ENCODE measurements at places on chromosomes 3 and 15.

- DNase-seq, result no peak
Measured at GRCh38 chr15:62307551-62307950, 142.5 kb upstream of the C2CD4B start.

GRCh38 chr15:42939841-42940240, 19.3 kb upstream of the TTBK2 start:
- DNase-seq, result no peak

GRCh38 chr15:49182128-49182527, 12.1 kb downstream of the GALK2 start:
- no peak for DNase-seq

GRCh38 chr3:126157083-126157768, 23.2 kb downstream of the ALDH1L1 start:
- DNase-seq, result no peak

GRCh38 chr3:195263925-195264600, 6.9 kb downstream of the XXYLT1 start:
- no peak for DNase-seq

GRCh38 chr15:63843901-63844317, 10.2 kb upstream of the HERC1 start:
- DNase-seq, result no peak

GRCh38 chr15:68295014-68295805, 17.7 kb downstream of the FEM1B start:
- no peak for DNase-seq

GRCh38 chr3:151121016-151121415, 35.6 kb downstream of the MED12L start:
- no peak for DNase-seq

DNA sequence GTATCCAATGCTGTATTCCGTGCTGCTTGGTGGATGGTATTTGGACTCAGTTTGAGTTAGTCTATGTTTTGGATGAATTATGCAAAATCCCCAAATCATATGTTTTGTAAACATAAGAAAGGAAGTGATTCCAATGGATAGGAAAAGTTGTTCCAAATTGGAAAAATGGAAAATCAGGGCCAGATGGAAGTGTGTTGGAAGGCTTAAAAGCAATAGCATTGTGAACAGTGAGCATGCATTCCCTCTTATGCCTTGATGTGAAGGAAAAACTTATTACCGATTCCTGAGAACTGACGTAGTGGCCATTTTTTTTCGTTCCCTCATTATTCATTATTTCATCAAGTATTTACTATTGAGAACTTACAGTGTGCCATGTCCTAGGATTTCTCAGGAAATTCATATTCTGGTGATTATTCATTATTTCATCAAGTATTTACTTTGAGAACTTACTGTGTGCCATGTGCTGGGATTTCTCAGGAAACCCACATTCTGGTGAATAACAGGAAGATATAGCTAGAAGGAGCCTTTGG, 144.1 kb upstream of the TPRG1 start:
- no peak for DNase-seq

DNA sequence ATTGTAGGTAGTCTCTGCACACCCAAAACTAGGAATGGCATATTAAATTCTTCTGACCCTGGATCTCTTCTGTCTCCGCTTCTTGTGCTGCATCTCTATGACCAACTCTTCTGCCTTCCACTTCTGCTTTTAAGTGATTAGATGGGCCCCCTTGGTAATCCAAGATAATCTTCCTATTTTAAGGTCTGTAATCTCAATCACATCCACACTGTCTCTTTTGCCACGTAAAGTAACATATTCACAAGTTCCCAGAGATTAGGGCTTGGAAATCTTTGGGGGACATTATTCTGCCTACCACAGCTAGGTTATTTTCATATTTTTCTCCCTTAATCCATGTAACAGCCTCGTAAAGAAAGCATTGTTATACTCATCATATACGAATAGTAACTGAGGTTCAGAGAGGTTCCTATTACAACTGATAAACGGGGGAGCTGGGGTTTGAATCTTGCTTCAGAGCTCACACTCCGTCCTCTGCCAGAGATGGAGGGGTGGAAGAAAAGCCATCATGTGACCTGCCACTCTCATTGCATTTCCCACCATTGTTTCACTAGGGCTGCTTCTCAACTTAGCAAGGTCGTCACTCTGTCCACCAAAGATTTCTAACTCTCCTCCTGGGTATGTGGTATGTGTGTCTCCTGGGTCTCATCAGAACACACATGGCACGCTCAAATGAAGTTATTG, 6.6 kb upstream of the CD47 start:
- DNase-seq, result no peak

GRCh38 chr15:57792724-57793449, 86.4 kb downstream of the POLR2M start:
- DNase-seq, result no peak

DNA sequence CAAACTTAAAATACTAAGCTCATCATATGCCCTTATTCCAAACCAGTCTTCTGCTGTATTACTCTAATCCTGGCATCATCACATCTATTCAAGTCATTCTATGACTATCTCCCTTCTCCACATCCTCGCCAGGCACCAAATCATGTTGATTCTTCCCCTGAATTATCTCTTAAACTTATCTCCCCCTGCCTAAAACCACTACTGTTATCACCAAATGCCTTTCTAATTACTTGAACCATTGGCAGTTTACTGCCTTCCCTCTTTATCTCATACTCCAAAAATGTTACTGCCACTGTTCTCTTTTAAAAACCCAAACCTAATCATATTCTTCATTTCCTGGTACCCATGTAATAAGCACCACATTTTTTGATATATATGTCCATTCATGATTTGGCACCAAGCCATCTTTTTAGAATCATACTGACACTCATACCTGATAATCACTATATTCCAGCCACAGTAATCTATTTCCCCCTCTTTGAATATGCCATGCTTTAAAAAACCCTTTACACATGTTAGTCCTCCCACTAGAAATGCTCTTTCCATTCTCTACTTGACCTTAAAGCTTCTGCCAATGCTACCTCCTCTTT, 126.8 kb downstream of the PEAK1 start:
- no peak for DNase-seq

DNA sequence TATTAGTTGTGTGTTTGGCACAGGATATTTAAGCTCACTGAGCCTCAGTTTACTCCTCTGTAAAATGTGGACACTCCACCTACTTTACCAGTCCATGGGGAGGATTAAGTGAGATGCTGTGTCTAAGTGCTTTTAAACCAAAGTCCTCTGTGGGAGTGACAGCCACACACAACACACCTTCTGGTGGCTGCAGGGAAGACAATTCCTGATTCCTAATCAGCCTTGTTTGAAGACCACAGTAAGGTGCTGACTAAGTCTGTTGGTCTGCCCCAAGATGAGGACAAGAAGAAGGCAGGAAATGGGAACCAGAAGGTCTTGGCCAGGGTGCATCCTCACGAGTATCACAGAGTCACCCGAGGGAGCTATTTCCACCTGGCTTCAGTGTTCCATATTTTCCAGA, 52.3 kb downstream of the EPHB1 start:
- no peak for DNase-seq

DNA sequence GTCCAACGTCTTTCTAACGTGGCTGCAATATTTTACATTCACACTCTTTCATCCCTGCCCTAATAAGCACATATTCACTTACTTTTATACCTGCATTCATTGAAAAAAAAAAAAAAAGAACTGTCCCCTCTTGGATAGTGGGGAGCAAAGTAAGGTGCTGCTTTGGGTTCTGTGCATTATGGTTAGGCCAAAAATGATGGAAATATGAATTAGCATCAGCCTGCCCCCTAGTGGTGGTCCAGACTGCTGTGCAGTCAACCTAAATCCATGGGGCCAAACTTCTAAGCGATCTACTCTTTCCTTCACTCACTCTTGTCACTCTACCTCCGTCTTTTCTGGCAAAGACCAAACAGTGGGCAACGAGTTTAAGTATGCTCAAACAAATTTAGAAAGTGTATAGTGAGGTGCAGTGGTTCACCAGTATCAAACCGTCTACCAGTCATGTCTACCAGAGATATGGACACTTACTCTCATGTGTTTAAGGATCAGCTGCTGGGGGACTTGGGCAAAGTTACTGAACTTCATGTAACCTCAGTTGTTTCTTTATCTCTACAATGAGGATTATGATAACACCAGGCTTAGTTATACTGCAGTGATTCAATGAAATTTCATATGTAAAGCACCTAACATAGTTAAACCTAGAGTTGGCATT, 61.5 kb upstream of the GRM7 start:
- peak; percentile 31 for DNase-seq

DNA sequence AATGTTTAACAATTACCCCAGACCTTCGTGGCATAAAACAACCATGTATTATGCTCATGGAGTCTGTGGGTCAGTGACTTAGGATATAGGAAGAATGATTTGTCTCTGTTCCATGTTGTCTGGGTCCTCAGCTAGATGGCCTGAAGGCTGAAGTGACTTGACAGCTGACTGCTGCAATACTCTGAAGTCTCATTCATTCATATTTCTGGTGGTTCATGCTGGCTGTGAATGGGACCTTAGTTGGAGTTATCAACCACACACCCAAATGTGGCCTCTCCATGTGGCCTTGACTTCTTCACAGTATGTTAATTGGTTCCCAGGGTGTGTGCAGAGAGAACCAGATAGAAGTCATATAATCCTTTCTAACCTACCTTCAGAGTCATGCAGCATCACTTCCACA, 145.1 kb upstream of the BFSP2 start:
- DNase-seq, result no peak

DNA sequence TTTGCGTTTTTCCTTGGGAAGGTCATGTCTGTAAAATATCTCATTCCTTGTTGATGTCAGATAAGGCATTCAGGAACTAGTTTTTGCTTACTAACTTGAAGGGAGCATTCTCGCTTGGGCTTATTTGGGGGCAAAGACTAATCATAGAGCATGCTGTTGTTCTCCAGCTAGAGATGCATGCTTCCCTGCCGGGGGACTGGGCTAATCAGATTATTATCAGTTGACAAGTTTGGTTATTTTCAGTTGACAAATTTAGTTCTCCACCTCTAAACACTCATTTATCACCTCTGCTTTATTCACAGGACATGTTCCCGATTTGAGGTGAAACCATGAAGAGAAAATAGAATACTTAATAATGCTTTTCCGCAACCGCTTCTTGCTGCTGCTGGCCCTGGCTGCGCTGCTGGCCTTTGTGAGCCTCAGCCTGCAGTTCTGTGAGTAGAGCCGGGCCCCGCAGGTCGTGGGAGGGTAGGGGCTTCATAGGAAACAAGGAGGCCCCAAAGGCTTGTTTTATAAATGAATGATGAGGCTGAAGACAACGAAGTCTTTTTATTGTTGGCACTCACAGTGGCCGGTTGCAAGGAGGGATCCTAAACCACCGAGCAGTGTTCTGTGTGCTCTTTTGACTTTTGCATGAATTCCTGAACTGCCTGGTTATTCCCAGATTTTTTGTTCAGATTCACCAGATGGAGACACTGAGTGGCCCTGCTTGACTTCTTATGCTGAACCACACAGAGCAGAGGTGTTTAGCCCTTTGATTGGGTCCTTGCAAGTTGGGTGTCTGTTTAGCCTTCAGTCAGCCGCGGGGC, 28.4 kb downstream of the PXYLP1 start:
- DNase-seq, result no peak

DNA sequence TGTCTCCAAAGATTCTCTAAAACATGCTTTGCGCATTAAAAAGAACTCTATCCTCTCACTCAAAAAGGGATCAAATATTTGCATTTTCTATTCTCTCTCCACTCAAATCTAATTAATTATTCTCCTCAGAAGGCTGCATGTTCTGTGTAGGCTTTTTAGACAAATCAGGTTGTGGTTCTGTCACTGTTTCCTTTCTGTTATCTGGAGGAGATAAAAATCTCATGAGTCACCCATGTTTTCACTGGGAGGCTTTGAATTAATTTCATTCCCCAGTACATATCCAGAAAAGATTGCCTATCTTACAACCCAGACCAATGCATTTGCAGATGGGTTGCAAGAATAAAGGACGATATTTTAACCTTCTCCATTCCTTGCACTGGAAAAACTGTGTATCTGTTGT, 446.5 kb downstream of the GRM7 start:
- DNase-seq, result no peak

DNA sequence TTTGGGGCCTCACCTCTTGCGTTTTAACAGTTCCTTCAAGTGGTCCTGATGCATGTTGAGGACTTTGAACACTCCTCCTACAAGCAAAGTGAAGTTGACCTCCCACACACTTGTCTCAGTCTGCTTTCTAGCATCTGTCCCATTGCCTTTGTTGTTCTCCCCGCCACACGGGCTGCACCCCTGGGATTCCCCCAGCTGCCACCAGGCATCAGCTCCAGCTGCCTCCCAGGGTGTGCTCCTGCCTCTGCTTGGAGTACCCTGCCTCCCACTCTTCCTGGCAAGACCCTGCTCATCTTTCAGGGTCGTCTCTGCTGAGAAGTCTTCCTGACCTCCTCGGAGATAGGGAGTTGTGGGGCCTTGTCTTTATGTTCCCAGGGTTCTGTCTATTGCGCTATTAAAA, 52.2 kb downstream of the IGF1R start:
- no peak for DNase-seq

GRCh38 chr3:105722943-105723556, 145.8 kb downstream of the CBLB start:
- no peak for DNase-seq

DNA sequence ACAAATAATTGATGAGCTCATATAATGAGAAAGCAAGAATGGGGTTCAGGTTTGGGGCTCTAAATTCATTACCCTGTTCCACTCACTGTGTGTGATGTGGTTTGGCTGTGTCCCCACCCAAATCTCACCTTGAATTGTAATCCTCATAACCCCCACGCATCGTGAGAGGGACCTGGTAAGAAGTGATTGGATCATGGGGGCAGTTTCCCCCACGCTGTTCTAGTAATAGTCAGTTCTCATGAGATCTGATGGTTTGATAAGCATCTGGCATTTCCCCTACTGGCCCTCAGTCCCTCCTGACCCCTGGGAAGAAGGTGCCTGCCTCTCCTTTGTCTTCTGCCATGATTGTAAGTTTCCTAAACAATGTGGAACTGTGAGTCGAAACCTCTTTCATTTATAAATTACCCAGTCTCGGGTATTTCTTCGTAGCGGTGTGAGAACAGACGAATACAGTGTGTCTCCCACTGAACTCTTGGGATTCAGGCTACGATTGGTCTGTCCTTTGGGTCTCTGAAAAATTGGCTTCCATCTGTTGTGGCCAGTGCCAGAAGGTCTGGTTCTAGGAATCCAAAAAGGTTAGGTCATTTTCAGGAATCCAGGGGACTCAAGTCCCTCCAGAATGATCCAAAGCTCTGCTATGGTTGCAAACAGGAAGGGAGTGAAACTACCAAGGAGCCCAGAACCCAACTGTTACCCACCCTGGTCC, 87.7 kb downstream of the XXYLT1 start:
- DNase-seq, result no peak

- DNase-seq, result no peak
Measured at GRCh38 chr3:4531478-4532025, 38.4 kb downstream of the ITPR1 start.

DNA sequence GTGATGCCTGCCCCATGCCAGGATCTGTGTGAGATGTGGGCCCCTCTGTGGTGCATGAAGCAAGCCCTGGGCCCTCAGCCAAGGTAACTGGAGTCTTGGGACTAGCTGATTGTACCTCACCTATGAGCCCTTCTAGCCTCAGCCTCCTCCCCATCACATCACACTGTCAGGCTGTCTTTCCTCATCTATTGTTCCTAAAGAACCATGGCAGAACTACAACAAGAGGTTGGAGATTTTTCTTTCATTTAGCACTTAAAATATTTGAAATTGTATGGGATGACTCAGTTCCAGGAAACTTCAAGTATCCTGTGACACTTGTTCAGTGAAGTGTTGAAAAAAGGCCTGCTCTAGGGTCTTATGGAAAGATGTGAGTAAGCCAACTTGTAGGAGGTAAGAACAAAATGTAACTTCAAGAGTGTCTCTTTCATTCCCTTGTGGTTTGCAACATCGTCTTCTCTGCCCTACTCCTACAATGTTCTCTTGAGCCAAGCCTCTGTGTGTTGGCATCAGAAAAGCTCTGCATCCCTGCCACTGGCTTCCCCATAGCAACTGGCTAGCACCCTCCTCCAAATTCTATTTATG, 58.7 kb upstream of the TIPARP start:
- no peak for DNase-seq
